SK-MEL-5 (cell line): ENCODE measurements at places on chromosomes 12 and 14.

- no peak for DNase-seq
These were observed 22.8 kb downstream of the COX8C start for GRCh38 chr14:93369713-93370266.

- DNase-seq = no peak
These were observed 912 bp downstream of the PSME1 start for GRCh38 chr14:24136684-24137528.

- no peak for DNase-seq
These were observed 1.9 kb upstream of the LLPH start for GRCh38 chr12:66132408-66132807.

DNA sequence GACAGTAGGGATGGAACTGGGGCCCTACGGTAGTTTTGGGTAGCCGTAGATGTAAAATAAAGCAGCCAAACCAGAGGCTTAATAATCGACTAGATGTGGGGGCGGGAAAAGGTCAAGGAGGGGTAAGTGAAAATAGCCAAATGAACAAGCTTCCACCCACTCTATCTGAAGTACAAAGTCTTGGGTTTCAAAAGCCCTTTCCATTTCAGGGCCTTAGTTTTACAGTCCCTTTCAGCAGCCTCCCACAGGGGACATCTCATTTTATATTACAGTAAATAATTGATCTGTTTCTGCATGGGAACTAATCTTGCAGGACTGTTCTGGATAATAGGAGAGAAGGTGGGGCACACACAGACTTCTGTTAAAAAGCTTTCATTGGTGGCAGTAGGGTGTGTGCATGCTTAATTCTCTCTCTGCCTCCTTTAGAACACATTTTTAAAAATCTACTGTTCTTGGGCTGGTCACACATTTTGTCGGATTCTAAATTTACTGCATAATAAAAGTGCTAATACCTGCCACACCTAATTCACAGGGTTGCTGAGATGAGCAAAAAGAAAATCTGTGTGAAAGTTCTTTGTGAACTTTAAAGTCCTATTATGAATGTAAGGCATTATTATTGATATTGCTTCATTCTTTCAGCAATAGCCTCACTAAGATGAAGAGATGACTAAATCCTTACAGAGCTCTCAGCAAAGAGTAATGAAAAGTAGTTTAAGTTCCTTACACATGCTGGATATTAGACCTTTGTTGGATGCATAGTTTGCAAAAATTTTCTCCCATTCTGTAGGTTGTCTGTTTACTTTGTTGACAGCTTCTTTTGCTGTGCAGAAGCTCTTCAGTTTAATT is 104.6 kb downstream of the ITPR2 start:
- no peak for DNase-seq

GRCh38 chr12:107978641-107979040 is 150.4 kb upstream of the WSCD2 start:
- no peak for DNase-seq

GRCh38 chr14:98347686-98348085 is 924.3 kb downstream of the BCL11B start:
- DNase-seq = no peak

DNA sequence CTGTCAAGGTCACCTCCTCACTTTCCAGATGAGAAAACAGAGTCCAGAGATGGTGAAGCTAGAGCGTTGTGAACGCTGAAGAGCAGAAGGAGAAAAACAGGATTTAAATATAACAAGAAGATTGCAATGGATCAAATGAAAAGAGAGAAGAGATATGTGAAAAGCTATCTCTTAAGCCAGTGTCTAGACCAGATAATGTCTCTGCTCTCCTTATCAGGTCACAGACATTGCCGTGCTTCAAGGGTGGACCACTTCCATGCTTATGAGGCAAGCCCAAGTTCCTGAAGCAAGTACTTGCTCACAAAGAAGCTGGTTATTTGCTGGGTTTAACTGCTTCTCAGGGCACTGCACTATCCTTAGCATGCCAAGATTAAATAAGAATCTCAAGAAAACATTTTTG is 31.6 kb upstream of the FRS2 start:
- no peak for DNase-seq

DNA sequence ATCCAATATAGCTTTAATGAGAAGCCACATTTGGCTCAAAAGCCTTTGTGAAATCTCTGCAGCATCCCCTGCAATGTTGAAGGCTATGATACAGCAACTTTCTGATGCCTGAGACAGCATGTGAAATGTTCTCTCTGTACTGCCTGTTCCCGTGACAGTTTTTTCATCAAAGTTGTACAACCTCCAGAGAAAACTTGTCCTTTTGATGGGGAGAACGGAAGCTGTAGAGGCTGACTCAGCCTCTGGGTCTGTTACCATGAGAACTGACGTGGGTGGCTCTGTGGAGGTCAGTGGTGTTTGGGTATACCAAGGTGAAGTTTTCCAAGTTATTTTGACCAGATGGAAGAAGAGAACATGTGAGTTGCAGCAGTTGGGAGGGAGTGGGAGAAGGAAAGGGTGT is 17.0 kb downstream of the SLC4A8 start:
- DNase-seq = peak; percentile 27

DNA sequence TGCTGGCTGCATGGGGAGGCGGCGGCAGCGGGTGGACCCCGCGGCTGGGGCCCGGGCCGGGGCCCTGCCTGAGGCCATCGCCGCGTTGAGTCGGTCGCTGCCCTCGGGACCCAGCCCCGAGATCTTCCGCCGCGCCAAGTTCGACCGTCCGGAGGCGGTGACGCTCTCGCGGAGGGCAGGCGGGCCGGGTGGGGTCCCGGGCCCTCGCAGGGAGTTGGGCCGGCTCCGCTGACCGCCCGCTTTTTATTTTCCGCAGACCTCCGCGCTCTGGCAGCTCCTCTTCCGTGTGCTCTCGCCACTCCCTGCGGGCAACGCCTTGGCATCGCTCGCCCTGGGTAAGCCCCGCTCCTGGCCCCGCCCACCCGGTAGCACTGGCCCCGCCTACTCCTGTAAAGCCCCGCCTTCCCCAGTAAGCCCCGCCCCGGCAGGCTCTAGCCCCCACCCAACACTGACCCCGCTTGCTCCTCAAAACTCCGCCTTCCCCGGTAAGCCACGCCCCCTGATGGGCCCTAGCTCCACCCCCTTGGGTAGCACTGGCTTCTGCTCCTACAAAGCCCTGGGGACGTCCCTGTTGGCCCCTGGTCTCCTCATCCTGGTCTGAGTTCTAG is 424 bp downstream of the TEDC1 start:
- peak; percentile 86 for DNase-seq

GRCh38 chr12:75271576-75271975 is 58.5 kb downstream of the CAPS2 start:
- DNase-seq = no peak

DNA sequence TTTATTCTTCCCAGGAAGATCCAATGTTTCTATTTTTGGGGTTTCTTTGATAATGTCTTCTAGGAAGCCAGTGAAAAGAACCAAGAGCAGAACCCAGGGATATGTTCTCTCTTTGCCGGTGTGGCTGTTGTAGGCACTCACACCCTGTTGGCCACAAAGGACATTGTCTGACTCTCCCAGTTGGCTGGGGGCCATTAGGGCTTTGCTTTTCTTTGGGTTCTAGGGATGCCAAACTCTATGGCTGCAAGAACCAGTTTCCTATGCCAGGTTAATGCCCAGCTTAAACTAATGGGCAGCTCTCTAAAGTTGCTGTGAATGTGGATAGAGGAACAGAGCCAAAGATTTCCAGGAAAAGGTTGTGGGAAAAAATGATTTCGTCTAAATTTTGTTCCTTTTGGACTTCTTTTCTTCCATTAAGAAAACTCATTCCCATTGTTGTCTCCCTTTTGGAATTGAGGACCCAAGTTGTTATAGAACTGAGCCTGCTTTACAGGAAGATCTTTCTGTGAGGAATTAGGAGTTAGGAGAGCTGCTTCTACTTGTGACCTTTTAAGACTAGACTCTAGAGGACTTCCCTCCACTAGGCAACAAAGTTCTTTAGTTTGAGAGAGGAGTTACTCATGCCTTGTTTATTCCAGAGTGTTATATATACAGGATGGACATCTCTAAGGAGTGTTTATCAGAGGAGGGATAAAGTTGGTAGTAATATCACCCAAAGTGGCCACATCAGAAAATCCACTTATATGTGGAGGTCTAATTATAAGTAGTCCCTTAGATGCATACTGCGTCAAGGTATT is 13.1 kb downstream of the COPZ1 start:
- no peak for DNase-seq

DNA sequence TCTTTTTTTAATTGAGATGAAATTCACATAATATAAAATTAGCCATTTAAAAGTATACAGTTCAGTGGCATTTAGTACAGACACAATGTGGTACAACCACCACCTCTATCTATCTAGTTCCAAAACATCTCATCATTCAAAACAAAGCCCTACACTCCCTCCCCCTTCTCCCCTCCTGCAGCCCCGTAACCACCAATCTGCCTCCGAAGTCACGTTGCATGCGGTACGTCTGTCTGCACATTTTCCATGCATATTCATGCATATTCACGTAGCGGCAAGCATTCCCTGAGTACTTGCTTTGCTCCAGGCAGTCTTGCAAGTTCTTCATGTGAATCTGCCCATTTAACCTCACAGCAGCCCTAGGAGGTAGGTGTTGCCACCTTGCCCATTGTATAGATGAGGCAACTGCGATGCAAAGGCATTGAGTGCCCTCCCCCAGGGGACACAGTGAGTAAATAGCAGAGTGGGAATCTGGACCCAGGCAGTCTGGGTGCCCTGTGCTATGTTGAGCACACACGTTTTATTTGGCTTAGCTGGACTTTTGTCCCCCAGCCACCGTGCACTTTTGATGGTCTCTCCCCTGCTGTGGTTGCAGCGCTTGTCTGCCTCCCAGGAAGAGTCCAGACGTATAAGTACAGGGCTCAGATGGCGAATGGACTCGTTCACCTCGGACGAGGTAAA is 43.4 kb downstream of the RIN3 start:
- DNase-seq = no peak

DNA sequence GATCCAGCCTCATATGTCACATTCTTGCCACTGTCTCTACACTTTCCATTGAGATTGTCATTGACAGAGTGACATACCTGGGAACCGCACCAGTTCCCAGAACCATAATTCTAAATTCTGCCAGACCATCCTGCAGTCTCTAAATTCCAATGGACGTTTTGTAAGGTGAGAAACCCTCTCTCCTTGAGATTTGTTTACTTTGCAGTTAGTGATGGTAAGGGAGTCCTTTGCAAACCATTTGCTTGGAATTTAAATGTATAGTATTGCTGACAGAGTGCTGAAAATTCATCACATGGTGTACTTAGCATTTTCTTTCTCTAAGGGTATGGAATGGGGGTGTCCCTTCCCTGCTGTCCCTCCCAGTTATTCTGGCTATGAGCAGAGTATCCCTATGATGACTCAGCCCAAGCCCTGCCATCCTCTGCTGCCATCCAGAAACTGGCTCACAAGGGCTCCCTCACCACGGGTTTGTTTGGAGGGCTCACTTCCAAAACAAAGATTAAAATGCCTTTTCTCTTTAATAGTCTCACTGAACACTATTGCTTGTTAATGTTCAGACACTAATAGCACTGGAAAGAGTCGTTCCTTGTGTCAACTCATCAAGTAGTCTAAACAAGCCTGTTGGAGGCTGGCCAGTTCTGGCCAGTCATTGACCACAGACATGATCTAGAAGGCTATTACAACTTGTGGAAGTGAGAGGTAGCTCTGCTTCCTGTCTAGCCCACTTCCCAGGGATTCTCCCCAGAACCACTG is 129.0 kb upstream of the HMGA2 start:
- peak; percentile 60 for DNase-seq

GRCh38 chr12:18171571-18171970 is 81.6 kb upstream of the RERGL start:
- peak; percentile 87 for DNase-seq

GRCh38 chr14:104195878-104196277 is 57.5 kb downstream of the KIF26A start:
- DNase-seq = no peak

GRCh38 chr14:33237115-33237740 is 298.5 kb downstream of the NPAS3 start:
- no peak for DNase-seq

GRCh38 chr14:87001333-87001732 is 991.6 kb downstream of the GALC start:
- DNase-seq = no peak

GRCh38 chr14:22479132-22479531 is 109.9 kb downstream of the DAD1 start:
- DNase-seq = no peak

DNA sequence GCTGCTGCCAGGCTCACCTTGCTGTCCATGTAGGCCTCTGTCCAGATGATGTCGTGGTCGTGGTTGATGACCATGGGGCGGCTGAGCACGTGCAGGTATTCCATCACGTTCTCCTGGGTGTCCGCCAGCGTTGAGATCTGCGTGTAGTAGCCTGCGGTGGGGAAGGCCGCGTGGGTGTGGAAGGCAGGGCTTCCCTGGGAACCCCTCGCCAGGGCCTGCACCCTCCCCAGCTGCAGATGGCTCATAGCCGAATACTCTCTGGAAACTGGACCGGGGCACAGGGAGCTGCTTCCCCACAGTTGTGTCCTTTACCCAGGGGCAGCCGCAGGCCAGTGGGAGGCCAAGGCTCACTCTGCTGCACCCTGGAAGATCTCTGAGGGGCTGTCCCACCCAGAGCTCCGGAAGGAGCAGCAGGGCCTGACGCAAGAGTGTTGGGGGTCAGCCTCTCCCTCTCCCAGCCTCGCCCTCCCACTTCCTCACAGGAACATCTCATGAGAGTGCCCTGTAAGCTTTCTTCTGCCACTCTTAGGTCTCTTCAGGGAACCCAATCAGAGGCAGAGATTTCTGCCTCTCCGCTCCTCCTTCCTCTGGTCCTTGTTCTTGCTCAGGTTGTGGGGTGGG is 35.5 kb downstream of the CACNA2D4 start:
- DNase-seq = no peak

DNA sequence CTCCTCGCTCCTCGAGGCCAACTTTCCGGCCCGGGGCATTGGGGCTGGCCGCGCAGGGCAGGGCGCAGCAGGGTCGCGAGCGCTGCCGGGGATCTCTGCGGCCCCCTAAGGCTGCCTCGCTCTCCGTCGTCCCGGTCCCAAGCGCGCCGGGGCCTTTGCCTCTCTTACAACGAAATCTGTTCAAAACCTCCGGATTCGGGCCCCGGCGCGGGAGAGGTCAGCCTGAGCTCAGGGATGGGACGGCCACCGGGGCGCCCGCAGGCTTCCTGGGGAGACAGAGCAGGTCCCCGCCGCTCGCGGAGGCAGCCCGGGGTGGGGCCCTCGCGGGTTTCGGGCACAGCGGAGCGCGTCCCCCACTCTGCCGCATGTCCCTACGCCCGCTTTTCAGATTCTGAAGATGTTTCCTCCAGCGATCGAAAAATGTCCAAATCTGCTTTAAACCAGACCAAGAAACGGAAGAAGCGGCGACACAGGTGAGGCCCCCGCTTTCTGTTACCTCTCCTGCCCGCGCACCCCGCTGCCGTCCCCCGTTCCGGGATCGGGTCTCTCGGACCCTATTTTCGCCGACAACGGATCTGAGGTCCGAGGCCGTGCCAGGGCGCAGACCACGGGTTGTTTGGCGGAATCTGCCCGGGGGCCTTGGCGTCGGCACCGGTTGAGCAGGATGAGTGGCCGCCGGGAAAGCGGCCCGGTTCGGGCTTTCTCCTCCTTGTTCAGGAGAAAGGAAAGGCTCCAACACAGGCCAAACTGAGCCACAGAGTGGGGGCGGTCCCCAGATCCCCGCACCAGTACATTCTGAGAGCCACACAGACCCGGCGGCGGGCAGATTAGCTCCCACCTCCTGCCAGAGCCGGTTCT is 1.8 kb downstream of the VSX2 start:
- DNase-seq = no peak

- DNase-seq = peak; percentile 94
These were observed at the start of gene GIT2 for GRCh38 chr12:109995686-109996482. Gene GIT2, minus strand, starts transcription at chr12:109996368. Its CDS starts 144 bp downstream, at chr12:109996224.
